Stimulated activated CD8-positive, alpha-beta memory T cell treated with anti-CD3 and anti-CD28 coated beads, Interleukin-4, amount 100 ng/mL, for 1 hour (primary cell): ENCODE measurements at places on chromosomes 7 and 10.
A peak's percentile ranks its signal among the peaks of the same experiment; 100 is the strongest.

GRCh38 chr10:101032637-101033224 lies 1.7 kb downstream of the SFXN3 start:
- DNase-seq = peak; percentile 43

DNA sequence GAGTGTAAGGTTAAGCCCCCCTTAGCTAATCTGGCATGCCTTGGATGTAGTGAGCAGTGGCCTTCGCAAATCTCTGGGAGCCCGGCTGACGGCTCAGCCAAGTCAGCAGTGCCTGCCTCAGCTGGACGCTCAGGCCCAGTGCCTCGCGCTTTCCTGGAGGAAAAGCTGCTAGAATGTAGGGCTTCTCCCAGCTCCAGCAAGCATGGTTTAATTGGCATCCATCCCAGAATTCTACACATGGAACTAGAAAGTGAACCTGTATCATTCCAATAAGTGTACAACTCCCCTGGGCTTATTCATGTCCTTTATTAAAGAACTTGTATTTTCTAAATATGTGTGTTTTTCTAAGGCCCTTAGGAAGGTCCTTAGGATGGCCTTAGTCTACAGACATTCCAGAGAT lies 287.8 kb upstream of the SHH start:
- no peak for DNase-seq

GRCh38 chr7:148914208-148914777 lies 30.2 kb upstream of the EZH2 start:
- DNase-seq = no peak

DNA sequence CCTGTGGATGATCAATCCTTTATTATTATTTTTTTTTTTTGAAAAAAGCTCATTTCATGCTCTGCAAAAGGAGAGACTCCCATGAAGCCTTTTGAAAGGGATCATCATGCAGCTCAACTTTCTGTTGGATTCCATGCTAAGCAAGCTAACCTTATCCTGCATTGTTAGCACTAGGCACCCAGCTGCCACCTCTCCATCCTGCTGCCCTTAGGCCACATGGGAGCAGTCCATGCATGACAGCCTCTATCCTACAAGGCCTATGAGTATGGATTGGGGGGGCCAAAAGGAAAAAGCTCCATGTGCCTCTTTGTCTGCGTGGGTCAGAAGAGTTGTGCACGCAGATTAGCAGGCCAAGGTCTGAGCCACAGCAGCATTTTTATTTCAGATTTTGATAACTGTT lies 19.2 kb downstream of the SMNDC1 start:
- DNase-seq = no peak

DNA sequence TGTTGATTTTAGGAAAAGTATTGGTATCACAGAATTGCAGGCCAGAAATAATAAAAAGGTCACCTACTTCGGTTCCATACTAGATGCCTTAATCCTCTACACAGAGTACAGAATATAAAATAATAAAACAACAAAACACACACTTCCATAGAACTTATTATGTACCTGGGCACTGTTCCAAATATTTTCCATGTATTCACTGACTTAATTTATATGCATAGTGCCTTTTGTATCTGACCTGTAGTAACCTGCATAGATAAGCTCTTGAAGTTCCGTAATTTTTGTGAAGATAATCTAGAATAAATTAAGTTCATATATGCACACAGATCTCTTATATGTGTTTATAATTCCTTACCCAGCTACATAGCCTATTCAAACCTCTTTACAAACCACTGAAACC lies 78.3 kb downstream of the RAPGEF5 start:
- no peak for DNase-seq

DNA sequence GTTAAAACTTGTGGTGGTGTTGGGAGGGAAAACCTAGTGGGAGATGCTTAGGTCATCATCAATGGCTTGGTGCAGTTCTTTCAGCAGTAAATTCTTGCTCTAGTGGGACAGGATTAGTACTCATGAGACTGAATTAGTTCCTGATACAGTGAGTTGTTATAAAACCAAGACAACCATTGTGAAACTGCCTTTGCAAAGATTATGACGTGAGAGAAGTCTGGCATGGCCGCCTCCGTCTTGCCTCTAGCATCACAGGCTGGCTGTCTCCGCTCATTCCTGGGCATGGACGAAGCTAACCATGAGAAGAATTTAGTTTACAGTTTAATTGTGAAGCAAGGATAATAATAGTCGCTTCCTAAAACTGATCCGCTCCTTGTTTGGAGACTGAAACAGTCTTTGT lies 186.4 kb downstream of the KIF20B start:
- no peak for DNase-seq

GRCh38 chr10:95908450-95908849 lies 675 bp downstream of the CC2D2B start:
- DNase-seq = no peak

DNA sequence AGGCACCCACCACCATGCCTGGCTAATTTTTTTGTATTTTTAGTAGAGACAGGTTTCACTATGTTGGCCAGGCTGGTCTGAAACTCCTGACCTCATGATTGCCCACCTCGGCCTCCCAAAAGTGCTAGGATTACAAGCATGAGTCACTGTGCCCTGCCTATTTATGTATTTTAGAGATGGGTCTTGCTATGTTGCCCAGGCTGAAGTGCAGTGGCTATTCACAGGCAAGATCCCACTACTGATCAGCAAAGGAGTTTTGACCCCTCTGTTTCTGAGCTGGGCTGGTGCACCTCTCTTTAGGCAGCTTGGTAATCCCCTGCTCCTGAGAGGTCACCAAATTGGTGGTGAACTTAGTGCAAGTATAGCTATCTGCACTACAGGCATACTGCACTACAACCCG lies 6.2 kb downstream of the ABHD11 start:
- DNase-seq = no peak

- DNase-seq = no peak
Observed at GRCh38 chr7:1081931-1082401, 5.9 kb upstream of the GPER1 start.

- no peak for DNase-seq
Observed at GRCh38 chr10:83427101-83427500, 712.2 kb upstream of the GHITM start.

DNA sequence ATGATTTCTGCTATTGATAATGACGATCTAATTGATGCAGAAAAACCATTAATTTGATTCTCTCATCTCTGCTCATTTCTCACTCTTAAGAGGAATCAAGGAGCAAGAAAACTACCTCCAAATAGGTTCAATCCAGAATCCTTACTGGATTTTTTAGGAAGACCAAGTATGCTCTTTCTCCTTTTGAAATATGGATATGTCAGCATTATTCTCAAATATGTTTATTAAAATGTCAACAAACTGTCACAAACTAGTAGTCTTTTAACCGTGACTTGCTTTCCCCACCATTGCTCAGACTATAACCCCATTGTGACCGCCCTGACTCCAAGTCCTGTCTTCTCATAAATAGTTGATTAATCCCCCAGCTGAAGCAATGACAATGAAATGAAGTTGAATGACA lies 1.1 kb upstream of the ATOH7 start:
- DNase-seq = no peak

DNA sequence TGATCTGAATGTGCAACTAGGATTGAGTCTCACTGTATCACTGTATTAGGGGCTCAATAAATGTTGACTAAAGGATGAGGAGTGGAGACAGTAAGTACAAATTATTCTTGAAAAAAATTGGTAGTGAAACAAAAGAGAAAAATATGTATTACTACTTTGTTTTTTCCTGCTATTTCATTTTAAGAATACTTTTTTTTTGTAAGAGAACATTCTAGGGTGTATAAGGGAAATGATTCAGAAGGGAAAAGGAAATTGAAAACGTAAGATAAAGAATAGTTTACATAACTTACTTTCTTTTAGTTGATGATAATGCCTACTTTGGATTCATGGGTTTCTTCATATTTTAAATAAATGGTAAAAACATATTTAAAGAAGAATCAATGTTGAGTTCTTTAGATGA lies 9.6 kb downstream of the CAPZA2 start:
- no peak for DNase-seq

- DNase-seq = no peak
Observed at GRCh38 chr10:5071411-5072198, 22.6 kb upstream of the AKR1C3 start.

DNA sequence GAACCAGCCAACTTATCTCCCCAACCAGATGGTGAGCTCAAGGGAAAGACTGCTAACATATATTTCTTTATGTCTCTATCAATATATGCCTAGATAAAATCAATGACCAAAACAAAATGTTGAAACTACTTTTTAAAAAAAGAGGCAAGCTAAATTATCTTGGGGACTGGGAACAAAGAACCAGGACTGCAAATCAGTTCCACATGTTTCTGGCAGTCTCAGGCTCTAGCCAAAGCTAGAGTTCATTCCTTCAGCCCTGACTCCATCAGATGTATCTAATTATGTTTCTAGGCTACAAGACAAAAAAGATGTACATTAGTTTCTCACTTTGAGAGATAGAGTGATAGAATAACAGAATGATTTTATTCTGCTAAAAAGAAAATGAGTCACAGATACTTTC lies 1290.3 kb upstream of the SORCS1 start:
- no peak for DNase-seq

DNA sequence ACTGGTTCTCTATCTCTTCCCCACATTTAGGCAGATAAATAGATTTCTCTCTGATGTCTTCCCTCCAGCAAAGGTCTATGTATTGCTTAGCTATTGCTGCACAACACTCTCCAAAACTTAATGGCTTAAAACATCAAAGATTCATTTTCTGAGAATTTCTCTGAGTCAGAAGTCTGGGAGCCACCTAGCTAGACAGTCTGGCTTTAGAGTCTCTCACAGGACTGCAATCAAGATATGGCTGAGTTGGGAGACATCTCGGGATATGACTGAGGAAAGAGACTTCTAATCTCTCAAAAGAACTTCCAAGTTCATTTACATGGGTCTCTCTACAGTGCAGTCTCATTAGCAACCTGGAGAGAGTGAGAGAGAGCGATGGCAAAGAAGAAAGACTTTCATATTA lies 553.6 kb upstream of the GHITM start:
- no peak for DNase-seq

DNA sequence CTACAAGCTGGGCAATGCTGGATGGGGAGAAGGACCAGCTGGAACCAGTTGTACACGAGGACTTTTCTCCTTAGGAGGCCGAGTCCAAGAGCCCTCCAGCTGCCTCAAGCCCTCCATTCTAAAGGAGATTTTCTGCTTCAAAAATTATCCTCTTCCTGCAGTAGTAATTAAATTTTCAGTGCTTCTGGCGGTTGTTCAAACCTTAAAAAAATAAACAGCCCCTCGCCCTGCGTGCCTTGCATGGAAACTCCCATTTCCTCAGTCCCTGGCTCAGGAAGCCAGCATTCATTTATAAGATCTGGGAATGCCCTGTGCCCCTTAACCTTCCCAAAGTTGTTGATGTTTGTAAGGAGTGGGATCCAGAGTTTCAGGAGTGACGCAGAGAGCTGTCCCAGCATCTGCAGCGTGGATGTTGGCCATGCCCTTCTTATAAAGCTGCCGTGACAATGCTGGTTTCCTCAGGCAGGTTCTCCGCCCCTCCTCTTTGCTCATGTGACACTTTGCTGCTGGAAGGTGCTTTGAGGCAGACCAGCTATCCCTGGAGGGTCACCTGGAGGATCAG lies 24.0 kb upstream of the ACTR3B start:
- DNase-seq = no peak
